Mesothelial cell of epicardium (in vitro differentiated cells): ENCODE measurements at places on chromosomes 3 and 15.

GRCh38 chr3:66115858-66116654 is 77.3 kb upstream of the MAGI1 start:
- no peak overlapping the region for H3K4me3 ChIP-seq
- peaks cover 19% of the 10 kb centered on the region for H3K4me1 ChIP-seq
- peak overlapping the region; percentile 95 for H3K27ac ChIP-seq
- peak; percentile 42 for DNase-seq
- no peaks in the 10 kb centered on the region for H3K27me3 ChIP-seq

- no peaks in the 10 kb centered on the region for H3K36me3 ChIP-seq
- H3K4me1 ChIP-seq, result peaks cover 34% of the 10 kb centered on the region
- no peak overlapping the region for H3K4me3 ChIP-seq
Measured at GRCh38 chr15:60582370-60583036, 103.6 kb upstream of the ICE2 start.

GRCh38 chr3:67044295-67044694 is 46.2 kb downstream of the KBTBD8 start:
- DNase-seq, result no peak
- no peak overlapping the region for H3K27ac ChIP-seq
- no peaks in the 10 kb centered on the region for H3K27me3 ChIP-seq
- peaks cover 21% of the 10 kb centered on the region for H3K4me1 ChIP-seq
- H3K36me3 ChIP-seq, result peaks cover 4% of the 10 kb centered on the region

- no peaks in the 10 kb centered on the region for H3K4me1 ChIP-seq
- no peak overlapping the region for H3K27ac ChIP-seq
- H3K36me3 ChIP-seq, result peaks cover 8% of the 10 kb centered on the region
- H3K27me3 ChIP-seq, result no peaks in the 10 kb centered on the region
- DNase-seq, result no peak
Measured at GRCh38 chr3:110133971-110134370, 796.6 kb upstream of the DPPA4 start.

DNA sequence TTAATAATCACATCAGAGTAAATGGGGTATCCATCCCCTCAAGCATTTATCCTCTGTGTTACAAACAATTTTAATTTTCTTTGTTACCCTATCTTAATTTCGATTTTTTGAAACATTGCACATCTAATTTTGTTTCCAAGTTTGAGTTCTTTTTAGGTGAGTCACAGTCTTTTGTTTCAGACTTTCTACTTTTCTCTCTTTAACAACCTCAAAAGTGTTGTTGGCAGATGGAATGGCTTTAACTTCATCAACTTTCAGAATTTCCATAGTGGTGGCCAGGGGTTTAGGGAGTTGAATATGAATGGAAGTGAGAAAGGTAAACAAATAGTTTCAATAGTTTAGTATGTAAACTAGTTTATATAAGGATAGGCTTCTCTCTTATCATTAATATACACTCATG is 223.0 kb upstream of the MLF1 start:
- H3K27ac ChIP-seq, result no peak overlapping the region
- no peak overlapping the region for H3K4me3 ChIP-seq
- DNase-seq, result no peak
- H3K36me3 ChIP-seq, result no peaks in the 10 kb centered on the region

DNA sequence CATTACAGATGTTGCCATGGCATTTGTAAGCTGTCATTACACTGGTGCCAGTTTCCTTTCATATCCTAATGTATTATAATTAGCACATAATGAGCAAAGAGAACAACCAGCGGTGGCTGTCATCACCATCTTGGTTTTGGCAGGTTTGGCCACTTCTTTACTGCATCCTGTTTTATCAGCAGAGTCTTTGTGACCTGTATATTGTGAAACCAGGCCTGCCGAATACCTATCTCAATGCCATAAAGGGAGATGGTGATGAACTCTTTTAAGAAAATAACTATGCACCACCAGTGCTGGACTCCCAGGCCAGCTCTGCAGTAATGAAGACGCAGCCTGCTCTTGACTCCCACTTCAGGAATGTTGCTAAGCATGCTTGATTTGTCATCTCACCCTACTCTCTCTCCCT is 458.1 kb upstream of the NR2F2 start:
- DNase-seq, result no peak
- H3K27ac ChIP-seq, result peak overlapping the region; percentile 53
- no peak overlapping the region for H3K4me3 ChIP-seq
- H3K4me1 ChIP-seq, result peaks cover 69% of the 10 kb centered on the region

DNA sequence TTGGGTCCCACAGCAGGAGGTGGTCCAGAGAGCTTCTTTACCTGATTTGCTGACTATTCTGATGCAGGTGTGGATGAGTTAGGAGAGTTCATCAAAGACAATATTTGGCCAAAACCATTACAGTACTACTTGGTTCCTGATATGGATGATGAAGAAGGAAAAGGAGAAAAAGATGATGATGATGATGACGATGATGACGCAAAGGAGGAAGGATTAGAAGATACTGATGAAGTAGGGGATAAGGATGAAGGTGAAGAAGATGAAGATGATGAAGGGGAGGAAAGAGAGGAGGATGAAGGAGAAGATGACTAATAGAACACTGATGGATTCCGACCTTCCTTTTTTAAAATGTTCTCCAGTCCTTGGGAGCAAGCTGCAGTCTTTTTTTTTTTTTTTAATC is 148.7 kb downstream of the GBE1 start:
- H3K4me1 ChIP-seq, result no peaks in the 10 kb centered on the region
- H3K27ac ChIP-seq, result no peak overlapping the region
- no peak for DNase-seq
- no peaks in the 10 kb centered on the region for H3K27me3 ChIP-seq
- peaks cover 9% of the 10 kb centered on the region for H3K36me3 ChIP-seq

DNA sequence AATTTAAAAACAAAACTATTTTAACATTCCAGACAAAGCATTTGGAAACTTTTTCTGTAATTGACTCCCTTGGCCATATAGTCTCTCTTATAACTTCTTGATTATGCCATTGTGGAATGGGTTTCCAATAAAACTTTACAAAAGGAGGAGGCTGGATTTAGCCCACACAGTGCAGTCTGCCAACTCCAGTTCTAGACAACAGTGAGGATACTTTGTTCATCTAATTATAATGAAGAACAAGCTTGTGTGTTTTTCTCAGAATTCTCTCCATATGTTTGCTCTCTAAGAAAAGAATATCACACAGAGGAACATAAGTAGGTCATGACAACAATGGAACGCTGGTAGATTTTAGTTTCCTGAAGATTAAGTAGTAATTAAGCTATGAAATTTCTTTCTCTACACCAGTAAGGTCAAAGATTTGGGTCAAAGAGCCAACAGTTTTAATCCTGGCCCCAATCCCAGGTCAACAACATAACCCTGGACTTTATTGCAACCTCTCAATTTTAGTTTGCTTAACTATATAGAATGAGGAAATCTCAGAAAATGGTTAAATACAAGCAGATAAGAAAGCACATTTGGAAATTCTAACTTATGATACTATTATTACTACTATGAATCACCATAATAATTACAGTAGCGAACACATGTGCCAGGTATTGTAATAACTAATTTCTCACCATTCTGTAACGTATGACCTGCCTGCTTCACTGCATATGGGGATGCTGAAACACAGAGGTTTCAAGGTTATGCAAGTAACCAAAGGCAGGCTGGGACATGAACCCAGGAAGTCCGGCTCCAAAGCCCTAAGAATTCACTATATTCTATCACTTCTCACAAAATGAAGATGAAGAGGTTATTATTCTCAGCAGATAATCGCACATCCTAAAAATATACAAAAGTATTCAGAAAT is 65.7 kb downstream of the TJP1 start:
- DNase-seq, result no peak
- no peaks in the 10 kb centered on the region for H3K4me1 ChIP-seq
- H3K27ac ChIP-seq, result no peak overlapping the region
- H3K27me3 ChIP-seq, result no peaks in the 10 kb centered on the region

DNA sequence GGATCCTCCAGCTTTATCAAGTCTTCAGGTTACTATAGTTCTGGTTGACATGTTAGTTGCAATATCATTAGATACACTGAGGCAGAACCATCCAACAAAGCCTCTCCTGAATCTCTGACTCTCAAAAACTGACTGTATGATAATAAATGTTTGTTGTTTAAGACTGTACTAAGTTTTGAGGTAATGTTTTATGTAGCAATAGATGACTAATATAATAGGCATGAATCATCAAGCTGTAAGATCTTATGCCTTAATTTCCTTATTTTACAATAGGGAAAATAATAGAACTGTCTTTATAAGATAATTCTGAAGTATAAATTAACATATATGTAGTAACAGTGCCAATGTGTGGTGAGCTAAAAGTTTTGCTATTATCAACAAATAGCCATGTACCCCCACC is 88.9 kb upstream of the TBC1D5 start:
- H3K27ac ChIP-seq, result no peak overlapping the region
- no peaks in the 10 kb centered on the region for H3K27me3 ChIP-seq
- H3K4me3 ChIP-seq, result no peak overlapping the region
- H3K36me3 ChIP-seq, result no peaks in the 10 kb centered on the region
